ENCODE measurements at places on chromosomes 2 and 18.

GRCh38 chr2:235418918-235419317 is 74.9 kb upstream of the AGAP1 start:
- DNase-seq: no peak

DNA sequence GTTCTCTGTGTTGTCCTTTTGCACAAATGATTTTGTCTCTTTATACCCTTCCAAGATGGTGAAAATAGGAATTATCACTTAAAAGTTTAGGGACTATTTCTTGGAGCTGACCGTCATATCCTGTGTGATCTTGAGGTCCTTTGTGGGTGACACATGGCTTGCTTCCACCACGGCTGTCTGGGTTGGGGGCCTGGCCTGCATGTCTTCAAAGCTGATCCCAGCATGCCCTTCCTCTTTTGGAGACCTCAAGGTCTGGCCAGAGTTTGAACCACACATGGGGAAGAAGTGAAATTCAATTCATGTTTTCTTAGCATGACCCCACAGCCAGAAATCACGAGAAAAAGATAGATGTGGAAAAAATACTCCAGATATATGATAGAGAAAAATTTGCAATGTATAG is 14.0 kb downstream of the SFTPB start:
- no peak for DNase-seq

DNA sequence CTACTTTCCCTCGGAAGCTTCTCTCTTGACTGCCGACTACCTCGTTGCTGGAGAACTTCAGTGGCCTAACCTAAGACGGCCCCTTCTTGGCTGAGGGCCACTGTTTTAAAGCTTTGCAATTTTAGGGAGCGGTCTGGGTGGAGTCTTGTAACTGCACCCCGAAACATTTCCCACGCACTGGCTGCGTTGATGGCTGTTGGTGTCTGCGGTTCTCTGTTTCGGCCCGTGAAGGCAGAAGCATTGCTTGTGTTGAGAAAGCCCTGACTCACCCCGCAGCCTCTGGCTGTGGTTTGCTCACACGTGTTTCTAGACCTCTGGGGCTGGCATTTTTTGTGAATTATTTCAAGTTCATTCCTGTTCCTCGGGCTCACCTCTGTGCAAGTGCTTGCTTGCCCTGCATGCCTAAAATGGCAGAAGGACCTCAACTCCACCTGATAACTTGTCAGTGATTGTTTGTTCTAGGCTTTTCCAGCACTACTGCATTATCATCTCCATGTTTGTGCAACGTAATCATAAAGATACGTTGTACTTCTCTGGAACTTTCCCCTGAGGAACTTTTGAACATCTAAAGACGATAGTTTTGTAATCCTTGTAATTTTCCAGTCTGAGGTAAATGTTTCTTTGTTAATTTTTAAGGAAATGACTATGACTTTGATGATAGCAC is 94.2 kb upstream of the DLX2 start:
- peak; percentile 78 for DNase-seq

DNA sequence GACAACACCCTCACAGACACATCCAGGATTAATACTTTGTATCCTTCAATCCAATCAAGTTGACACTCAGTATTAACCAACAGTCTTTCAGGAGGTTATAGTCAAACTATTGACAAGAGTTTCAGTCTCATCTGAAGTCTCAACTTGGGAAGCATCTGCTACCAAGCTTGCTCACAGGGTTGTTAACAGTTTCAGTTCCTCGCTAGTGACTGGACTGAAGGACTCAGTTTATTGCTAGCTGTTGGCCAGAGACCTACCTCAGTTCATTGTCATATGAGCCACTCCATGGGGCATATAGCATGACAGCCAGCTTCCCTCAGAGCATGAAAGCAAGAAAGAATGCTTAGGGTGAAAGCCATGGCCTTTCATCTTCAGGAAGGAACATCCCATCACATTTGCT is 228.6 kb downstream of the EPHA4 start:
- DNase-seq: no peak

GRCh38 chr2:189558516-189559272 is 21.9 kb downstream of the SLC40A1 start:
- DNase-seq: no peak

DNA sequence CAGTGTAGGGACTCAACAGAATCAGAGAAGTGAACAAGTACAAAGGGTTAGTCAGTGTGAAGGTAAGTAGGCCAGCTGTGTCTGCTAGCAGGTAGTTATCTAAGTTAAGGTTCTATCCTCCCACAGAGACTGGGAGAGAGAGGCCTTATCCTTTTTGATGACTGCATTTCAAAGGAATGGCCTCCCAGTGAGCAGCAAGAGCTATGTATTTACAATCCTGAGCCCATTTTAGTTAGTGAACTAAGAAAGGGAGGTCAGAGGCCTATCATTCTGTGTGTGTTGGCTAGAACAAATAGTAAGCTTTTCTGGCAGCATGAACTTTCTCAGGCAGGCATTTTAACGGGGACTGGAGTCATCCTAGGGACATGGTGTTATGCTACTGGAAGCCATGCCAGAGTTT is 182.9 kb downstream of the VWC2L start:
- no peak for DNase-seq

DNA sequence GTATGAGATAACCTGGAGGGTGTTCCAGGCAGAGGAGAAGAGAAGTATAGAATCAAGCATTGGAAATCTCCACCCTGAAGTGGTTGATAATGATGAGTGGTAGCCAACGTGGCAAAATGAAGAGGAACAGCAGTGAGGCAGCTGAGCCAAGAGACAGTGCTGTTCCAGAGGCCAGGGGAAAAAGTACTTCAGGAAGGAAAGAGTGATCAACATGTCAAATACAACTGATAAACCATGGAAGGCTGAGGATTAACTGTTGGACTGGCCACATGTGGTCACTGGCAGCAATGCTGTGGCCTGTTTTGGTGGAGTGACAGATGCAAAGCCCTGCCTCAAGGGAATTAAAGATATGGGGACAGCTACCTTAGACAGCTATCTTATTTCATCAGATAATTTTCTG is 51.9 kb upstream of the RMP24 start:
- no peak for DNase-seq

GRCh38 chr2:134193006-134193405 is 60.9 kb upstream of the MGAT5 start:
- DNase-seq: no peak

DNA sequence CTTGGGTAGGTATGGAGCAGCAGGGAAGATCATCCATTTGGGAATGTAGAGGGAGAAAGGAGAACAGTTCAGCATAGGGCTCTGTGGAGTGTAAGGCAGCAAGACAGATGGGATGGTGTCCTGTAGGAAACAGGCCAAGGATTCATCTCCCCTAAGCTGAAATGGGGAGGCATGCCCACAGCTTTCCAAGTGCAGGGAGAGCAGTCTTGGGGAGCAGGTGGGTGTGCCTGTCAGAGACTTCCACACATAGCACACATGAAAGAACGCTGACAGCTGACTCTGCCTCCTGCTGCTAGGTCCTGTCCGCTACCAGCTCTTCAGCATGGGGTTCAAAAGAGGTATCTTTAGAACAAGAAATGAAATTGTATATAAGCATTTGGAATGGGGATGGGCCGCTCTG is 9.0 kb downstream of the SETBP1 start:
- no peak for DNase-seq

- peak; percentile 20 for DNase-seq
Observed at GRCh38 chr18:5982332-5982731, 87.0 kb upstream of the TMEM200C start.

DNA sequence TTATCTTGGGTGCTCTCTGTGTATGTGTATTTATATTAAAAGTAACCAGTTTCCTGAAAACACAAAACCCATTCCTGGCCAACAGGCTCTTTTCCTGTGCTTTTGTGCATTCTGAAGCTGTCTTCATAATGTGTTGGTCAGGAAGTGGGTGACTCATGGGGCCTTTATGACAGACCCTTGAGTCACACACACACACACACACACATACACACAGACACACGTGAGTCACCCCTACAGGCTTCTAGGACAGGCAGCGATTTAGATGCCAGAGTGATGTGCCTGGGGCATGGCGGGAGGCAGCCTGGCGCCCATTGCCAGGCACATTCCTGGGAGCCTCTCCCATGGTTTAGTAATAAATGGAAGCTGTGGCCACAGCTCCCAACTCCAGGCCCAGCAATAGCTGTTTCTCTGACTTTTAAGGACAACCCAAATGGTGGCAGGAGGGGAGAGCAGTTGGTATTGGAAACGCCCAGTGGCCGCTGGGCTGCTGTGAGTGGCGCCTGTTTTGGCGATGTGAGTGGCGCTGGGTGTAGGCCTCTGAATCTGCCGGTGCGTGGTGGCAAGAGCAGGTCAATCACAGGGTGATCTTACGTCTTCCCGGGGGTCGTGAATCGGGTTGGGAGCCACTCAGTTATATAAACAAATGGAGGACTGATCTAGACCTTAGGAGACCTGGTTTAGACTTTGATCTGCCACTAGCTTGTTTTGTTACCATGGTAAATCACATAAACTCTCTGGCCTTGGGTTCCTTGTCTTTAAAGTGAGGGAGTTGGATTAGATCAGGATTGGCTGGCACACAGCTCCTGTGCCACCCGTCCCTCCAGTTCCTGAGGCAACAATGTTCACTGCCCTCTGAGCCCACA is 150.7 kb upstream of the DLX2 start:
- DNase-seq: peak; percentile 78

Measured in ureter (tissue), 1 donor.